ENCODE measurements at places on chromosomes 2 and 18.

GRCh38 chr18:41524674-41525470 lies 430.2 kb upstream of the PIK3C3 start:
- DNase-seq = no peak

DNA sequence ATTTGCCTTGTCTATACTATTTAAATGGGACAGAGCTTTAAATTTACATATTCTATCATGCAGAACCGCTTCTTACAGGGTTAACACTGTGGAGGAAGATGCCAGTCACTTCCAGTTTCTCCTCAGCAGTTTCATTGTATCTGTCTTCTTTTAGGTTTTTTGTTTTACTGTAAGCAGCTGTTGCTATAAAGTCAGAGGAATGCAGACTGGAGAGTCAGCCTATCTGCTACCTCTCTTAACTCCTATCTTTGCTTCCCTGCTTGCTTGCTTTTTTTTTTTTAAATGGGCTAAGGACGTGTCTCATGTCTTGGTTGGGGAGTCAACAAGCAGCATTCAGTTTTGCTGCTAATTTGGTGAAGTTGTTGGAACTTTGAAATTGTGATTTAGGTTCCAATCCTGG lies 8.9 kb downstream of the EPC2 start:
- DNase-seq = no peak

- no peak for DNase-seq
Observed at GRCh38 chr2:241894681-241895426, 25.3 kb downstream of the RTP5 start.

- no peak for DNase-seq
Observed at GRCh38 chr2:10990561-10991111, 78.9 kb downstream of the KCNF1 start.

DNA sequence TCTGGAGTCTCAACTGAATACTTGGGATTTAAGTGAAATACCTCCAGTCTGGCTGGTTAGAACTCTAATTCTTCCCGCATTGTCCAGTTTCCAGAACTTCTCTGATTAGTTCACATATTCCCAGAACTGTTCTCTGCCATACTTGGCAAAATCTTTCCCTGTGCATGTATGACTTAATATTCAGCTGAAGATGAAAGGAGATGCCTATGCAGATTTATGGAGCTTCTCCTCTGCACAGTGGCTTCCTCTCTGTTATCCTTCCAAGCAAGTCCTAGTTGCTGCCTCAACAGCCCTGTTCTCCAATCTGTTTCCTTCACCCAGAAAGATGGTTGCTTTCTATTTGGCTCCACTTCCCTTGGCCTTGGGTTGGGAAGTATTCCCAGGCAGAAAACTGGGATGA lies 155.4 kb upstream of the GATA6 start:
- DNase-seq = no peak

GRCh38 chr2:188984680-188985079 lies 10.5 kb downstream of the COL3A1 start:
- DNase-seq = no peak

DNA sequence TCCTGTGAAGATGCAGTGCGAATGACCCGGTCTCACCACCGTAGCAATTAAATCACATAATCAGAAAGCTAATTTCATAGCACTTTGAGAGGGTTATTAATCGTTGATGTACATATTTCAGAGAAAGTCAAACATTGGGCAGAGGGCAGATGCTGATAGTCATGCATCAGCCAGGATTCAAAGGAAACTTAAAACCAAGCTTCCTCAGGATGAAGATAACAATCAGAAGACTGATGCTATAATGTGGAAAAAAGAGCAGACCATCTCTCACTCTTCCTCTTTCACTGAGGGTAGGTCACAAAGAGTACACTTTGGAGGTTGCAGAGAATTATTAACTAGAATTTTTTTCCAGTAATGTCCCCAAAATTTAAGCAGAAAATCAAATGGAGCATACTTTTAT lies 1027.7 kb upstream of the ZEB2 start:
- no peak for DNase-seq

DNA sequence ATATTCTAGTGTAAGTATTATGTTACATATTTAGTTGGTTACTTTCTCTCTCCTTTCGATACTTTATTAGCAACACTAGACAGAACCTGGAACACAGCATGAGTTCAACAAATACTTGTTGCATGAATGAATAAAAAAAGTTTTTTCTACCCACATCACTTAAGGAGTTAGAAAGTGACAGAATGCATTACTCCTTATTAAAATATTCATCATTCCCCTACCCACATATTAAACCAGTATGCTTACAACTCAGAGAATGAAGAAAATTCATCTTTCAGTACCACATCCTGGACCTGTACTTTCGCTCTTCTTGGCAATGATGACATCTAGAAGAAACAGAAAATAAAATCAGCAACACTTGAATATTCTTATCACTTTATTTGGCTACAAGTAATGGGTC lies 6.0 kb downstream of the SRBD1 start:
- no peak for DNase-seq

DNA sequence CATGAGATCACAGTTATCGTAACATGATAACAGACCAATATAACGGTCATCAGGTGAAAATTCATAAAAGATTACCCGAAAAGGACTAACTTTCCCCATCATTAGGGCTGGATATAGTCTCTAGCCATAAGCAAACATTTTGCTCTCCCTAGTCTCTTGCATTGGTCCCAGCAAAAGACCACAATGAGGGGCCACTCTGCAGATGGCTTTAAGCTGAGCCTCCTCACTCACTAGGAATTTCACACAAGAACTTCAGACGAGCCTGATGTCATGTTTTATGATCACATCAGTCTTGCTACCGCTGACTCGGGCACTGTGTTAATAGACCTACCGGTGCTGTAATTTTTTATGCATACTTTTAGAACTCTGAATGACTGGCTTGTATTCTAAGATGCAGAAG lies 35.2 kb downstream of the STK17B start:
- DNase-seq = no peak

- no peak for DNase-seq
Observed at GRCh38 chr2:162537651-162538050, 193.7 kb downstream of the GCA start.

DNA sequence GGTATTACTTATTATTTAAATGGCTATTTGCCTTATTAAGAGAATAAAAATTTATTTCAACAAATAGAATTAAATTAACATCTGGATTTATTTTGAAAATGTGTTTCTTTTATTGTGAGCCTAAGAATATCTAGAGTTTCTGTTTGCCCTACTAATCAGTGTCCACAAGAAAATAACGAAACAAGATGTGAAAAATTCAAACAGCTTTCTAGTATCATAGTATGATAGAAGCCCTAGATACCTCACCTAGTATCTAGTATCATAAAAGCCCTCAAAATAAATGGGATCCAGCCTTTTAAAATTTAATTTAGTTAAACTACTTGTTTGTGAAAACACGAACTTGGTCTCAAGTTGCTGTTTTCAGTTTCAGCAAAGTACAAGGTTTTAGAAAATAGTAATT lies 13.7 kb upstream of the SLC40A1 start:
- DNase-seq = no peak

- no peak for DNase-seq
Observed at GRCh38 chr2:236840857-236841256, 244.8 kb upstream of the COPS8 start.

DNA sequence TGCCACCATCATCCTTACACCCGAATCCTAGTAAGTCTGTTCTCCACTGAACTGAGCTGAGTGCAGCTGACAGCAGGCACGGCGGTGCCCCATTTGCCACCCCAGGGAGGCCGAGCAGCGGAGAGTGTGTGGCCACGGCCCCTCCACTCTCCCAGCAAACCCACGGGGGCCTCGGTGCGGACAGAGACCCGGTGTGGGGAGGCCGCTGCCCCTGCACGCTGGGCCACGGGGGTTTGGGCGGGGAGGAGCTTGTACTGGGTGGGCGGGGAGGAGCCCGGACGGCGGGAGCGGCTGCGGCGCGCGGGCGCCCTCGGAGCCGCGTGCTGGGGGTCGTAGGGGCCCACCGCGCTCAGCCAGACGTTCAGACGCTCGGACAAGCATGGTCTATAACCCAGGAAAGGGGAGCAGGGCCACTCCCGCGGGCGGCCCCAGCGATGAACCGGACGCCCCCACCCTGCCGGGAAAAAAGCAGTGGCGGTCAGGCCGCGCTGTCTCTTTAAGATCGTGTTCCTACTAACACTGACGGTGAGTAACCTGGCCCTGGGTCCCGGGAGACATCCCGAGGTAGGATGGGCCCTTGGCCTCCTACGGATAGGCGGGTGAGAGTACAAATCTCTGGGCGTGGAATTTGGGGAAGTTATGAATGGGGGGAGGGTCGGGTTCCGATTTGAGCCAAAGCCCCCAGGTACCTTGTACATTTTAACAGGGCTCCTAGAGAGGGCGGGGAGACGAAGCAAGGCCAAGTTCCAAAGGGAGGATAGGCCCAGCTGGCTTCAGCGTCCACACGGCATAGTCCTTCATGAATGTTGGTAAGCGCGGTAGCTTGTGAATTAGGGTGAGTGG lies at the start of gene ITPRIPL1:
TSS of gene ITPRIPL1 (plus strand) at position 277 of the 843 bp plus-strand sequence. CDS start at position 800, 523 bp downstream.
- peak; percentile 43 for DNase-seq

- no peak for DNase-seq
Observed at GRCh38 chr2:88638123-88638650, 10.9 kb upstream of the EIF2AK3 start.

DNA sequence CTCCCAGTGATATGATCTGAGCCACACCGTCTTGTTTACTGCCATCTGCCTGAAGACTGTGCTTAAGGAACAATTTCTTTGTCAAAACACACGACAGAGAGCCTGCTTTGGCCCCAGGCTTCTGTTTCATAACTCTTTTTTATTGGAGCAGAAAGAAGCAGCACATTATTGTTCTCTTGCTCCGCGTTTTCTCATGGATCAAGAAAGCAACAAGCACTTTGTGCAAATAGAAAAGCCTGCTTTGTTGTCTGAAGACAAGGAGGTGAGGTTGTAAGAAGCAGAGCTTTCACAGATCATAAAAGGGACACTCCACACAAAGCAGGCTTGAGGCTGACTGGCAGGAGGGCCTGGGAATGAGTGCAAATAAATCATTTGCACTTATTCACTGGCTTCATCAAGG lies 118.3 kb upstream of the FAM136A start:
- no peak for DNase-seq

DNA sequence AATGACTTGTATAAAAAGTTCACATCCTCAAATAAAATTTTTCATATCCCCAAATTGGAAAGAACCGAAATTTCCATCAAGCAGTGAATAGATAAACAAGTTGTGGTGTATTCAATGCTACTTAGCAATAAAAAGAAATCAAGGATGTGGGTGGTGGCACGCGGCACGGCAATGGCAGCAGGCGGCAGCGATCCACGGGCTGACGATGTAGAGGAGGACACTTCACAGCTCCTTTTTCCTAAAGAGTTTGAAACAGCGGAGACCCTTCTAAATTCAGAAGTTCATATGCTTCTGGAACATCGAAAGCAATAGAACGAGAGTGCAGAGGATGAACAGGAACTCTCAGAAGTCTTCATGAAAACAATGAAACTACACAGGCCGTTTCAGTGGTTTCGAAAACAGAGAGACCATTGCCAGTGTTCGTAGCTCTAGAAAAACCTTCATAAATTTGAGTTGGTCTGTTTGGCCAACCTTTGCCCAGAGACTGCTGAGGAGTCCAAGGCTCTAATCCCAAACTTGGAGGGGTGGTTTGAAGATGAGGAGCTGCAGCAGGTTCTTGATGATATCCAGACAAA lies 9.8 kb upstream of the IL36A start:
- peak; percentile 11 for DNase-seq

DNA sequence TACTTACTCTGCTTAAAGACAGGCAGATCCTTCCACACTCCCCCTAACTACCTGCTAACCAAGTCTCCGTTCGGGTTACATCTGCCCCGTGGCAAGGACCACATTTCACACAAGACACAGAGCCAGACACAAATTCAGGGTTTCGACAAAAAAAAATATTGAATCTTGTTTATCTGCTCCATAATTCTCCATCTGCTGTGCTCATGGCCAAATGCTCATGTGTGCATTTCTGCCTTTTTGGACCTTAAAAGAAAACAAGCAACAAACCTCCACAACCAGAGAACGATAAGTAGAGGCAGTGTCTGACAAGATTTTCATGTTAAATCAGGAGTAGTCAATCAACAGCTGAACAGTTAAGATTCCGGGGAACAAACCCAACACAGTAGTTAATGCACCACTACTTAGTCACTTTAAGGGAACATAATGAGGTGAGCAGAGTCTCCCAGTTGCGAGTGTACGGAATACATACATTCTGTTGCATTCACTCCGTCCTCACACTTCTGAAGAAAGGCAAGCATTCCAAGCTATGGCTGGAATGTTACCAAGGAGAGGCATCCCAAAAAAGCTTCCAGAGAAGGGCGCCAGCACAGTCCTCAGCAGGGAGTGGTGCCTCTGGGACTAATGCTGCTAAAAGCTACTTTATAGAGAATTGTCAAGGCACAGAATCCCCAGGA lies 121.0 kb downstream of the ANKRD44 start:
- DNase-seq = no peak

DNA sequence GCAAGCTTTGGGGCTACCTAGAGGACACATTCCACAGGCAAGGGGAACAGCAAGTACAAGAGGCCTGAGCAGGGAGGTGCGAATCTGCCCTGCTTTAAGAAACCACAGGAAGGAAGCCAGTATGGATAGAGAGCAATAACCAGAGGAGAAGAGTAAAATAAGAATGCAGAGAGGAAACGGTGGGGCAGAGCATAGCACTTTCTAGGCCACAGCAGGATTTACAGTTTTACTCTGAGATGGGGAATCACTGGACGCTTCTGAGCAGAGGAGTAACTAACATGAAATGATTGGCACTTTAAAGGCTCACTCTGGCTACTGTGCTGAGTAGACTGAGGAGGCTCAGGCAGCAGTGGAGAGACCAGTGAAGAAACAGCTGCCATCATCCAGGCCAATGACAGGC lies 23.8 kb downstream of the AAK1 start:
- no peak for DNase-seq

DNA sequence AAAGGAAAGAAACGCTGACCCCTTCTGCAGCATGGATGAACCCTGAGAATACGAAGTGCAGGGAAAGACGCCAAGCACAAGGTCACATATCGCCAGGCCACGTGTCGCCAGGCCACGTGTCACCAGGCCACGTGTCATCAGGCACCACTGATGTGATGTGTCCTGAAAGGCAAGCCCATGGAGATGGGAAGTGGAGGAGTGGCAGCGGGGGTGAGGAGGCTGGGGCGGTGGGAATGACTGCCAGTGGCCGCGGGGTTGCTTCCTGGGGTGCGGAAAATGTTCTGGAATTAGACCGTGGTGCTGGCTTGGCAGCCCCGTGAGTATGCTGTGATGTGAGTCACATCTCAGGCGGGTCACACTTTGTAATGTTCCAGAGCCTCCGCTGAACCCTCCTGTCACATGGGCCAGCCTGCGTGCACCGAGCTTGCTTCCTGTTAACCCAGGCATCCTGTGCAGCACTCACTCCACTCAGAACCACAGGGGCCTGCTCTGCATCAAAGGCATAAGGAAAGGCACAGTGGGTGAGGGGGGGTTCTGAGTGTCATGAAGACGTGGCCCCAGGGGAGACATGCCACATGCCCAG lies 39.0 kb downstream of the SLC66A2 start:
- DNase-seq = no peak

- no peak for DNase-seq
Observed at GRCh38 chr2:151060287-151060686, 201.4 kb downstream of the RBM43 start.

Measured in activated naive CD4-positive, alpha-beta T cell treated with Interleukin-2 at 50 U/mL for 16 hours (primary cell).